Kidney (tissue), 22 donors: ENCODE measurements at places on chromosomes 11 and 22. TPM values are rescaled to one million over a fixed set of nuclear protein-coding genes. Genes with fewer than 3 reads are reported as not detected.

The CST6 gene
- 5.9 TPM for total RNA-seq

The SPDYC gene
- not detected for total RNA-seq

The KCNK4 gene
- total RNA-seq, result not detected

The OR8G1 gene
- not detected for total RNA-seq

The NECTIN1 gene
- 13.2 TPM for total RNA-seq

The DKK3 gene
- 59.5 TPM for total RNA-seq

The OMP gene
- total RNA-seq, result 1.8 TPM

The CSKMT gene
- total RNA-seq, result 12.1 TPM

DNA sequence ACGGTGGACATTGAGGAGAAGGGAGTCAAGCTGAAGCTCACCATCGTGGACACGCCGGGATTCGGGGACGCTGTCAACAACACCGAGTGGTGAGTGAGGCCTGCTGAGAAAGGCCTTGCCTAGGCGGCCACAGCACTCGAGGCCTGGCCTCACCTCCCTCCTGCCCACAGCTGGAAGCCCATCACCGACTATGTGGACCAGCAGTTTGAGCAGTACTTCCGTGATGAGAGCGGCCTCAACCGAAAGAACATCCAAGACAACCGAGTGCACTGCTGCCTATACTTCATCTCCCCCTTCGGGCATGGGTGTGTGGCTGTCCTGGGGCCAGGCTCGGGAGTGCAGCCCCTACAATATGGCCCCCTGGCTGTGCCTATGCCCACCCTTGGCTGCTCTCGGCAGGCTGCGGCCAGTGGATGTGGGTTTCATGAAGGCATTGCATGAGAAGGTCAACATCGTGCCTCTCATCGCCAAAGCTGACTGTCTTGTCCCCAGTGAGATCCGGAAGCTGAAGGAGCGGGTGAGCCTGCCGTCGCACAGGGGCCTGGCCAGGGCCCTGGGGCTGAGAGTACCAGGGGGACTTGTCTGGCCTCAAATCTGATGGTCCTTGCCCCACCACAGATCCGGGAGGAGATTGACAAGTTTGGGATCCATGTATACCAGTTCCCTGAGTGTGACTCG is 3.0 kb upstream of the GP1BB start:
- no peak for DNase-seq

DNA sequence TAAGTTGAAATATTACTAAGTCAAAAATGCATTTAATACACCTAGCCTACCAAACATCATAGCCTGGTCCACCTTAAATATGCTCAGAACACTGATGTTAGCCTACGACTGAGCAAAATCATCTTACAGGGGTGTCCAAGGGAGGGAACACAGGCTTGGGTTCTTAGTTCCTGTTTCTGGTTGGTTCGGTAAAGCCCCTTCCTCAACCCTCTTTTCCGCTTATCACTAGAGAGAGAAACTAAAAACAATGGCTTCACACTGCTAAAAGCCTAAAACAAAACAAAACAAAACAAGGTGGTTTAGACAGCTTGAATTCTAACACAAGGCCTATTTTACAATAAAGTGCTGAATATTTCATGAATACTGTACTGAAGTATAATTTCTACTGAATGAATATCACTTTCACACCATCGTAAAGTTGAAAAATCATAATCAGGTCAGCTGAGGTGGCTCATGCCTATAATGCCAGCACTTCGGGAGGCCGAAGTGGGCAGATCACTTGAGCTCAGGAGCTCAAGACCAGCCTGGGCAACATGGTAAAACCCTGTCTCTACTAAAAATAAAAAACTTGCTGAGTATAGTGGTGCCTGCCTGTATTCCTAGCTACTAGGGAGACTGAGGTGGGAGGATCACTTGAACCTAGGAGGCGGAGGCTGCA is 118.0 kb downstream of the SIK3 start:
- DNase-seq, result no peak

DNA sequence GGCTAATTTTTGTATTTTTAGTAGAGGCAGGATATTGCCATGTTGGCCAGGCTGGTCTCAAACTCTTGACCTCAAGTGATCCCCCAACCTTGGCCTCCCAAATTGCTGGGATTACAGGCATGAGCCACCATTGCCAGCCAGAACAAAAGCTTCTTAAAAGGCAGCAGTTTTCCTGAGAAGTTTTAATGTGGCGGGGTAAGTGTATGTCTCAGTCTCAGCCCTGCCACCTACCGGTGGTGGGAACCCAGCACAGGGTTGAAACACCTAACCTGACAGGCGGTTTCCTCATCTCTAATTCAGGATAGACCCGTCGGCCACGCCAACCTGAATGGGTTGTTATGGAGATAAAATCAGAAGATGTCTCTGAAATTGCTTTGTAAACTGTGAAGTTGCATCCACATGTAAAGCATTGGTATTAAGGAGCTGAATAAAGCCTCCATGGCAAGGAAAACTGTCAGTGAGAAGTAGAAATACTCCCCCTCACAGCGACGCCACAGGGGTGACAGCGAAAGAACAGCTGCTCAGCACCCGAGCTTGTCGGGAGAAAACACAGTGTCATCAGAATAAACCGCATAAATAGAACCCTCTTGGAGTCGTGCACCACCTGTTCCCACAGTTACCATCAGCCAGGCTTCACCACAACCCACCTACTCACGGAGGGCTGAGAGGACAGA is 165.9 kb upstream of the NCAM1 start:
- peak; percentile 67 for DNase-seq

GRCh38 chr11:3090096-3090901 is 33.1 kb upstream of the CARS1 start:
- DNase-seq, result peak; percentile 74

DNA sequence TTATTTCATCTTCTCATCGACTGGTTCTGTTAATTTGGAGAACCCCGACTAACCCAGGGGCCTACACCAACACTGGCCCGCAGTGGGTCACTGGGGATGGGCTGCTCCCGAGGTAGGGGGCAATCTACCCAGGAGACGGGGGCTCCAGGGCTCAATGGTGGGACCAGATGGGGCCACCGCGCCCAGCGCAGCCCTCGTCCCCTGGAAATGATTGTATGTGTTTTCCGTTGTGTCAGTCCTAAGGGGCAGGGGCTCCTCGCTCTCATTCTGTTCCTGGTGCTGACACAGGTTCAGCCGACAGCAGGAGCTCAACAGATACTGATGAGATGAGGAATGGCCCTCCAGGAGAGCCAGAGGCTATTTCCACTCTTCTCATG is 20.7 kb downstream of the A4GALT start:
- peak; percentile 67 for DNase-seq

DNA sequence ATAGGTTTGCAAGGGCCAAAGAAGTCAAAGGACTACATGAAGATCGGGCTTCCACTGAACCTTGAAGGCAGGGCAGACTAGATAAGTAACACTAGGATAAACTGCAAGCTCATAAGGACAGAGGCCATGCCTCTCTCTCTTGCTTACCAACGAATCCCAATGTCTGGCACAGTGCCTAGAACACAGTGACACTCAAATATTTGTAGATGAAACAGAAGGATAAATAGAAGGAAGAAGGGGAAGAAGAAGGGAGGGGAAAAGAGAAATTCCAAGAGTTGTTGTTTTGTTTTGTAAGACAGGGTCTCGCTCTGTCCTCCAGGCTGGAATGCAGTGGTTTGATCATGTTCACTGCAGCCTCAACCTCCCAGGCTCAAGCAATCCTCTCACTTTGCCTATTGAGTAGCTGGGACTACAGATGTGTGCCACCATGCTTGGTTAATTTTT is 26.9 kb downstream of the SIK3 start:
- no peak for DNase-seq

DNA sequence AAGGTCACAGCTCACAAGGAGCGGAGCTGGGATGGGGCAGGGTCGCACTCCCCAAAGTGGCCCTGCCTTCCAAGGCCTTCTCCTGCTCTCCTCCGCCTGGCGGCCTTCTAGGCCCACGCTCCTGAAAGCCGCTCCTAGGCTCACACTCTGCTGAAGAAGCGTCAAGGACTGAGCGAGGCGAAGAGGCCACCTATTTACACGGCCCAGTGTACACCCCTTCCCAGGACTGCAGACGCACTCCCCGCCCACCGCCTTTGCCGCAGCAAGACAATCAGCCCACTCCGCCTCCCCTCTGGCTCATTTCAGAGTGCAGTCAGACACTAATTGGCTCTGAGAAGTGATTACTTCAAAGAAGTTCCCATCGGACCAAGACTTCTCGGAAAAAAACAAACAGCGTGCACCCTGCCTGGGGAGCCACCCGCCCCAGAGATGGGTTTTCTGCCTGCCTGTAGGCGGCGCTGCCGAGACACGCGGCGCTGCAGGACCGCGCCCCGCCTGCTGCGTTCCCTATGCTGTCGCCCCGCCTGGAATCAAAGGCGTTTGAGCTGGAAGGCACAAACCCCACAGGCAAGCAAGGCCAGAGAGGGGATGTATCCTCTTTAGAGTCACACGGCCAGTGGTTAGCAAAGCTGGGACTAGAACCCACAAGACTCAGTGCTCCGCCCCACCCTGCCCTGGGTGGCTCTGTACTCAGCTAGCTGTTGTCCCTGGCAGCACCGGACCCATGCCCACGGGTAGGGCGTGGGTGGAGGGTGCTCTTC is 414.8 kb downstream of the BUD13 start:
- no peak for DNase-seq

DNA sequence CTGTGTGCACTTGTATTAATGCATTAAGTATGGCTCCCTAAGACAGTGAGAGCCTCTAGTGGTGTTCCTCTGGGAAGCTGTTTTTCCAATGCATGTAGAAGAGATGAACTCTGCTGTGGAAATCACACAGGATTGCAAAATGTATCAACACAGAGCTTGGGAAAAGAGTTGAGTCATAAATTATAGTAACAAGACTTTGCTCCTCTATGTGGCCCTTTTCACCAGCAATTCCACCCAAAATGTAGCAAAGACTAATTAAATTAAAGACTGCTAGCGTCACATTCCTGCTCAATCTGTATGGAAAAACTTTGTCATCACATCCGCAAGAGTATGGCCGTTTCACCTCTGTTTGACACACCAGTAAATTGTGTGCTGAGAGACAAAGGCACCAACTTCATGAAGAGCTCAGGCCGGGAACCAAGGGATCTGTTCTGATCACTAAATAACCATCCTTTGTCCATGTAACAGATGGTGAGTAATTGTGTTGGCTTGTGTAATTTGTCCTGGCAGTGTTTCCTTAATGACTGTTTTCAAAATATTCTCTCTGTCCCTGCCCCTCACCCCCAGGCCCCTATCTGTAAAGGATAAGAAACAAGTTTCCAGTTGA is 209.2 kb upstream of the SORL1-AS1 start:
- DNase-seq, result peak; percentile 12

DNA sequence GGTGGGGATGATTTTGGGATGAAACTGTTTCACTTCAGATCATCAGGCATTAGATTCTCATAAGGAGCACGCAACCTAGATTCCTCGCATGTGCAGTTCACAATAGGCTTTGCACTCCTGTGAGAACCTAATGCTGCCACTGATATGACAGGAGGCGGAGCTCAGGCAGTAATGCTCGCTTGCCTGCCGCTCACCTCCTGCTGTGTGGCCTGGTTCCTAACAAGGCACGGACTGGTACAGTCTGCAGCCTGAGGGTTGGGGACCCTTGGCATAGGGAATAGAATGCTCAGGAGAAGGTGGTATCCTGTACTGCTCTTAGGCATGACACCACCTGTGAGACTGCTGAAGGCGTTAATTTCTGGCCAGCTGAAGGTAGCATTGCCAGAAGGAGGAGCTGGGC is 47.0 kb downstream of the STIM1 start:
- no peak for DNase-seq

DNA sequence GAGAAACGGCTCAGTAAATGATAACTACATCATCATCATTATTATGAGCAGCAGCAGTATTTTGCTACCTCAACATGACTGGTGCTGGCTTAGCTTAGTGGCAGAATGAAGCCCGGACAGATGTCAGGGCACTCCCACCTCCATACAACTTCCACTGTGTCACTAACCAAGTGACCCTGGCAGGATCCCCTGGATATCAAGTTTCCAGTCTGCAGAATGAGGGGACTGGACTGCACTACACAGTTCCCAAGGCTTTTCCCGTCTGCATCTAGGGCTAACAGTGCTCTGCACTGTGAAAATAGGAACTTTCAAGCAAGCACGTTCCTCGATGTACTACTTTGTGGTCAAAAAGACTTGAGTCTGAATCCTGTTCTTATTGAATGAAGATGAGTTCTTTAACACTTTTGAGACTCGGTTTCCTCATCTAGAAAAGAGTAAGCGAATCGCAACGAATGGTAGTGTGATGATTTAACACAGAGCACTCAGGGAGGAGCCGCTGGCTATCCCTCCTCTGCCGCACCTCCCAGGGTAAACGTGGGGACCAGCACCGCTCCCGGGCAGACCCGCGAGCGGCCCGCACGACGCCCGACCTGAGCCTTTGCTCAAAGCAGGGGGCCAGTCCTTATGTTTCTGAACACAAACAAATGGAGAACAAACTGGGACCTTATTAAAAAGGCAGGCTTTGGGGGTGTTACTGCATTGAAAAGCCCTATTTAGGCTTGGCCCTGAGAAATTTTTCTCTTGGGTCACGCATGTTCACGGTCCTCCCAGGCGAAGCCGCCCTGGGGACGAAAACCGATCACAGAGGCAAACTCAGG is 910 bp downstream of the CLTCL1 start:
- peak; percentile 38 for DNase-seq

DNA sequence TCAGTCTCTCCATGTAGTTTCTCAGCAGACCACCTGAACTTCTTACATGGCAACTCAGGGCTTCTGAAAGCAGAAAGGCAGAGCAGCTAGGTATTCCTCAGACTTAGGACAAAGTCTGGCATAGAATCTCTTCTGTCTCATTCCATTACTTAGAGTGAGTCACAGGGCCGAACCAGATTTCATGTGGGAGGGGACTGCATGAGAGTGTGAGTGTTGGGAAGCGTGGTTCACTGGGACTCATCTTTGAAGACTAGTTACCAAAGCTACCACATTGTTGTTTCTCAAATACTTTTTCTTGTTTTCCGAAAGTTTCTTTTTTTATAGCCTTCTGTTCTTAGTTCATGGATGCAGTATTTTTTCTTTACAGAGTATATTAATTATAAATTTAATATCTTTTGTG is 36.1 kb upstream of the SCN3B start:
- no peak for DNase-seq

DNA sequence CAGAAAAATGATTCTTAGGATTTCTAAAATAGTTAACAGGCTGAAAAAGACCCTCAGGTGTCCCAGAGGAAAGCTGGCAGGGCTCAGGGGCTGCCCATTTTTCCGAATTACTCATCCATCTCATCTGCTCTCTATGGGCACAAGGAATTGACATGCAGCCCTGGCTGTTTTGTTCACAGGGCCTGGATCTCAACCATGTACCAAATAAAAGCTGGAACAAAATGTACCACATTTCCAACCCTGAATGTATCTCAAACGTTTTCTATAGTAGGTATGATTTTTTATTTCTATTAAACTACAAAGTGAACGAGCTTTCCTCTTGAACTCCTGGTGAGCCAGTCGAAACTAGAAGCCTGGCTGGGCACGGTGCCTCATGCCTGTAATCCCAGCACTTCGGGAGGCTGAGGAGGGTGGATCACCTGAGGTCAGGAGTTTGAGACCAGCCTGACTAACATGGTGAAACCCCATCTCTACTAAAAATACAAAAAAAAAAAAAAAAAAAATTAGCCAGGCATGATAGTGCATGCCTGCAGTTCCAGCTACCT is 43.8 kb upstream of the RASD2 start:
- DNase-seq, result no peak

GRCh38 chr11:445765-446588 is 4.1 kb upstream of the PTDSS2 start:
- DNase-seq, result peak; percentile 62

GRCh38 chr11:57778318-57779037 is 16.9 kb downstream of the CTNND1 start:
- peak; percentile 98 for DNase-seq

- no peak for DNase-seq
Measured at GRCh38 chr11:118834427-118835028, 43.6 kb upstream of the DDX6 start.

GRCh38 chr22:37647928-37648327 is 8.5 kb downstream of the SH3BP1 start:
- DNase-seq, result no peak

GRCh38 chr22:47623763-47624148 is 861.3 kb downstream of the TBC1D22A start:
- DNase-seq, result peak; percentile 53
